ENCODE measurements at places on chromosomes 3 and 15.

- no peak for DNase-seq
Measured at GRCh38 chr3:25960776-25961175, 170.9 kb downstream of the OXSM start.

GRCh38 chr3:56864090-56864489, 62.3 kb upstream of the ARHGEF3 start:
- no peak for DNase-seq

DNA sequence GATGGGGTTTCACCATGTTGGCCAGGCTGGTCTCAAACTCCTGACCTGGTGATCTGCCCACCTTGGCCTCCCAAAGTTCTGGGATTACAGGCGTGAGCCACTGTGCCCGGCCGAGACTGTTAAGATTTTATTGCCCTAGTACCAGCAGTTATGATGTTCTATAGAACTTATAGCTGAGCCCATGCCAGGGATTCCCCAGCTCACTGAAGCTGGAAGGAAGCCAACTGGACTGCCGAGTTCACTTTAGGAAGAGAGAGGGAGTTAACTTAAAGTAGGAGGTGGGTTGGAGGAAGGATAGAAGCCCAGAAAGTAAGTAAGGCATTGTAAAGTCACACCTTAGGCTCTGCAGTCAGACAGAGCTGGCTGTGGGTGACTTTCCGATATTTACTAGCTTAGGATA, 101.1 kb upstream of the BOC start:
- DNase-seq: no peak

DNA sequence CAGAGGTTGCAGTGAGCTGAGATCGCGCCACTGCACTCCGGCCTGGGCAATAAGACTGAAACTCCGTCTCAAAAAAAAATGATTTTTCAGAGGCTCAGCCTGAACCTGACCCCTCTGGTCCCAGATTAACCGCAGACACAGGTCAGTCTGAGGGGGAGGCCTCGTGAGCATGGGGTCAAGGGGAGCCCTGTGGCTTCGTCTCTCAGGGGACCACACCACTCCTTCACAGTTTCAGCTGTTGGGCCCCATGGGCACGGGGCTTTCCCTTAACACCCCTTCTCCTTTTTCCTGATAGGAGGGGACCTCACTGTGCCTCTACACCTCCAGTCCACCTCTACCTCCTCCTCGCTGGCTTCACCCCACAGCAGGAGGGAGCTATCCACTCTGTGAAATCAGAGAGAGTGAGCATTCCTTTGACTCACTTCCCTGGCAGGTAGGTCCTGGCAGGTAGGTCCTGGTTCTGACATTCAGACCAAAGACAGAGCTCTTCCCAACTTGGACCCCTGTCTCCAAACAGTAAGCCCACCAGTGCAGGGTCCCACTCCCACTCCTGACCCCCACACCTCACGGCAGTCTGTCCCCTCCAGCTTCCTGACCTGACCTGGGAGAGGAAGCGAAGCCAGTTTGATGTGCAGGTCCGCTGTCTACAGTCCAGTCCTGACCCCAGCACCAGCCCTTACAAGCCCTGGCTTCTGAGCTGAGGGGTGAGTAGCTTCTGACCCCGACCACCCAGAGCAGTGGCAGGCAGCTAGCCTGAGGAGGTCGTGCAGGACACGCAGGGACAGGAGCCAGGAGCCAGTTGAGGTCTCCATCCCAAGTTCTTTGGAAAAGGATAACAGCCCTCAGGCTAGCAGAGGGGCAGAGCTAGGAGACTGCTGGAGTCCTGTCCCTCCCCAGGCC, 9.0 kb downstream of the RRP9 start:
- DNase-seq: no peak

GRCh38 chr15:68592054-68592453, 13.3 kb downstream of the CORO2B start:
- DNase-seq: peak; percentile 49

Data from fibroblast of mammary gland (primary cell).